Caudate nucleus (tissue), 63 donors: ENCODE measurements at places on chromosomes 4 and X.

DNA sequence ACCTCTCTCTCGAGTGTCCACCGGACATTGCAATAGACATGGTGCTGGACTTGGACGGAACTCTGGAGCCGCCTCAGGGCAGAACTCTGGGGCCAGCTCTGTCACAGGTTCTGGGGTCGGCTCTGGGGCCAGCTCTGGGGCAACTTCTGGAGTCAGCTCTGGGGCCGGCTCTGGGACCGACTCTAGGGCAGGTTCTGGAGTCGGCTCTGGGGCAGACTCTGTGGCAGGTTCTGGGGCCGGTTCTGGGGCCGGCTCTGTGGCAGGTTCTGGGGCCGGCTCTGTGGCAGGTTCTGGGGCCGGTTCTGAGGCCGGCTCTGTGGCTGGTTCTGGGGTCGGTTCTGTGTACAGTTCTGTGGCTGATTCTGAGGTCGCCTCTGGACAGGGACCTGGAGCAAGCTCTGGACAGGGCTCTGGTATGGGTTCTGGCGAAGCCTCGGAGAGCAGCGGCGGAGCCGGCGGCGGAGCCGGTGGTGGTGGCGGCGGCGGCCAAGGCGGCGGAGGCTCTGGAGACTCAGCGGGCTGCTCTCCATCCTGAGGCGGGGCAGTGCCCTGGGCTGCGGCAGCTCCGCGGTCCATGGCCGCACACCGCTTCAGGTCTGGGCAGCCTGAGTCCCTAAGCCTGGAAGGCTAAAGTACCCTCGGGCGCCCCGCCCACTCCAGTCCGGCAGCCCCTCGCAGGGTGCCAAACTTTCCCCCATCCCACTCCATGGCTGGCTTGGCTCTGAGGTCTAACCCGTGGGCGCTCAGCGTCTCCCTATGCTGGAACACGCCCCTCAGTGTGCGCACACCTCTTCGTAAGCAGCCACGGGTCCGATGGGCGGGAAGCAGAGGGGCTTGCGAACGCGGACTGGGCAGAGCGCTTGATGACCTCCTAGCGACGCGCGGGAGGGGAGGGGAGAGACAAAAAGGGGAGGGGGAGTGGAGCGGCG lies at the start of gene DGKK:
DGKK (minus strand) TSS at position 723 of the 929 bp plus-strand sequence; CDS start at position 576, 147 bp downstream.
- no peak for DNase-seq

GRCh38 chr4:10460313-10461047 lies 3.3 kb upstream of the ZNF518B start:
- no peak for DNase-seq

DNA sequence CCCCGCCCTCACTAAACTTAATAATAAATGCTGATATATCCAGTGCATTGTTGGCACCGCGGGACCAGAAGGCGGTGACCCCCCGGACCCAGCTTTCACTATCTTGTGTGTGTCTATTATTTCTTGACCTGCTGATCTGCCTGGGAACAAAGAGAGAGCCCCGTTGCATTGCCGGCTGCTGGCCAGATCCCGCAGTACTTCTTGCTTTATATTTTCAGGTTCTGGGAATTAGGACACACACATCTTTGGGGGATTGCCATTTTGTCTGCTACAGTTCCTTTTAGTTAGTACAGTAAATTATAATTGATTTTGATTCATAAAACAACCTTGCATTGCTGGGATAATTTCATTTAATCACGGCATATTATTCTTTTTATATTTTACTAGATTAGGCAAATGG lies 2.2 kb upstream of the RTL8B start:
- no peak for DNase-seq

GRCh38 chr4:118338518-118338917 lies 14.3 kb downstream of the PRSS12 start:
- no peak for DNase-seq

GRCh38 chr4:103002551-103002950 lies 17.0 kb downstream of the SLC9B1 start:
- no peak for DNase-seq

GRCh38 chrX:107625739-107626138 lies 2.6 kb upstream of the PRPS1 start:
- DNase-seq: no peak

DNA sequence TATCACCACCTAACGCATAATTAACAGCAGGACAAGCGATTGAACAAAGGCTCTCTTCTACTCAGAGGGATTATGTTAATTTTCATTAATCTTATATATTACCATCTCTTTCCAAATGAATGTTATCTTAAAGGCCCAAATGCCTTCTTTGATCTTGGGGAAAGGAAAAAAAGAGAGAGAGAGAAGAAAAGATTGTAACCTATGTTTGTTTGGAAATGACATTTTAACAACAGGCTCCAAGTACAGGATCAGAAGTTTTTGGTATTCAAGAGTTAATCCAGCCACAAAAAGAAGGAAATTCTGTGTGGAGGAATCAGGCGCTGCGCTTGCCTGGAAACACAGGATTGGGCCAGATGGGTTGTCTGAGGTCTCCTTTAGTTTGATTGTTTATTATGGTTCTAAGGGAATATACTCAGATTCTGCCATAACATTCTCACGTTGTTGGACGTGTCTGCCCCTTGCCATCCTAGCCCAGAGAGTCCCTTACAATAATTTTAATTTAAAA lies 100.7 kb upstream of the STX18 start:
- DNase-seq: no peak

DNA sequence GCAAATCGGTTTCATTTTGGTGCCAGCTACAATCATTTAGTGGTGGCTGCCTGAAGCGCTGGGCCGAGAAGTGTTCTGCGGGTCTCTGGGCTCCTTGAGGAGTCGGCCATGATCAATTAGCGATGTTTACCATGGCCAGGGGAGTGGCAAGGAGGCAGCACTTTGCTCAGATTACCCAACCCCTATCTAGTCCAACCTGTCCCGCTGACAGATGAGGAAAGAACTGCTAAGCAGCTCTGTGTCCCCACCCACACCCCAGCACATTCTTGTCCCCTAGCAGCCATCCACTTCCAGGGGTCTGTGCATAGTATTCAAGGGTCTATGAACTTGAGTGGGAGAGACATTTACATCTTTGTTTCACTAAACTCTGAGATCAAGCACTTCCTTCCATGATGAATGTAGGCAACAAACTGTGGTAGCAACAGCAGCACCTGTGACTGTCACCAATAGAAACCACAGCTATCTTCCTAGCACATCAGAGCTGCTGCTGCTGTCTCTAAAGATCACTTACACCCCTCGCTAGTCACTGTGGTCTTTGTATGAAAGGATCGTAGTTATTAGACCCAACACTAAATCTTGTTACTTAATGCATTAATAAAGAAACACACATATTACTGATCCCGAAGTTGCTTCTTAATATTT lies 331.6 kb downstream of the BCOR start:
- DNase-seq: no peak

- DNase-seq: no peak
Measured at GRCh38 chr4:152328582-152328981, 207.3 kb downstream of the FBXW7 start.

DNA sequence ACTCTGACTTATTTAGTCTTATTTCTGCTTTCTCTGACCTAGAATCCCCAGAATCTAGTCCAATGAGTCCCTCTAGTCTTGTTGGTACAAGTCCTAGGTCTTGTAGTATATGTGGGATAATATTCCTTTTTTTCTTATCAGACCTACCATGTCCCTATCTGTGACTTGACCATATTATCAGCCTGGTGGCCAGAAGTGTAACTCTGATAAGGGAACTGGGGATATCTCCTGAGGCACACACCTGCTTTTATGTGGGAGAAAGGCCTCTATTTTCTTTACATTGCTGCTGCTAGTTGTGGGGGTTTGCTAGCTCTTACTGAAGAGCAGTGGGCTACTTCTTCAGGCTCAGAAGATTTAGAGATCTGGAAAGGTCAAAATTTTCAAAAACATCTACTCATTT lies 38.6 kb downstream of the CFAP299 start:
- no peak for DNase-seq

GRCh38 chr4:144206711-144207110 lies 66.2 kb upstream of the GYPA start:
- DNase-seq: no peak

GRCh38 chr4:26192899-26193869 lies 127.6 kb upstream of the RBPJ start:
- DNase-seq: peak; percentile 12

GRCh38 chr4:150079081-150079581 lies 886 bp downstream of the DCLK2 start:
- peak; percentile 18 for DNase-seq

DNA sequence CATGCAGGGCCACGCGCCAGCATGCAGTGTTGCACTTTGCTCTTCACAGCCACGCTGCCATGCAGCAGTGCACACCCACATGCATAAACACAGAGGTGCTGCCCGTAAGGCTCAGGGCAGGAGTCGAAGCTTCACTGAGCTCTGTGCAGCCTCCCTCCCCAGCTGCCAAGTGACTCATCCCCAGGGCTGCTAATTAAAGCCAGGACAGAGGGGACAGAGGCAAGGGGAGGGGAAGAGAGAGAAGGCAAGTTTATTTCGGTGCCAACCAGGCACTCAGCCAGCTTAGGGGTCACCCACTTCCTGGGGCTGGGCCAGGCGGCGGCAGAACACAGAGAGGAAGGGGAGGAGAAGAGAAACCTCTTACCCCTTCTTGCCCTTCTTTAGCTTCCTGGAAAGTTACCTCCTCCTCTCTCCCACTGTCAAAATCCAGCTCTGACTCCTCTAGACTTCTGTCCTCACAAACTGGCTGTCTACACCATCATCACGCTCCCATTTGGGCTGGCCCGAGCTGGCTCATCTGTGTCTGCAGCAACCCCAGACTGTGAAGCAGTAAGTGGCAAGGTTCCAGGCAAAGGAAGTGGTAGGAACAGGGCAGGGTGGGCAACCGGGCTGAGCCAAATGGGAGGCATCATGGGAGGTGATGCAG lies 6.2 kb upstream of the IQSEC2 start:
- no peak for DNase-seq

DNA sequence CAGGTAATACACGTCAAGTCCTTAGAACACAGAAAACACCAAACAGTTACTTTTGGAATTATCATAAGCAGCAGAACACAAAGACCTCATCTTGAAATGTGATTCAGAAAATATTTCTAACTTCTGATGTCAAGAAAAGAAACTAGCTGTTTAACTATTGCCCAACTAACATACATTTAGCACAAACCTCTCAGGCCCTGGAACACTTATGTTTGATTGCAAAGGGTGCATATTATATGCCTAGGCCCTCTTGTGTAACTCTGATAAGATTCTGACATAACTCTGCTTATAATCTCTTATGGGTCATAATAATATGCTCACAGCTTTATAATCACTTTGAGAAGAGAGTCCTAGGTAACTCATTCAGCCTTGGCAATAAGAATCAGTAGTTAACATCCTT lies 62.6 kb downstream of the TBC1D9 start:
- DNase-seq: no peak

- DNase-seq: no peak
Measured at GRCh38 chr4:101885574-101885973, 95.0 kb downstream of the BANK1 start.

DNA sequence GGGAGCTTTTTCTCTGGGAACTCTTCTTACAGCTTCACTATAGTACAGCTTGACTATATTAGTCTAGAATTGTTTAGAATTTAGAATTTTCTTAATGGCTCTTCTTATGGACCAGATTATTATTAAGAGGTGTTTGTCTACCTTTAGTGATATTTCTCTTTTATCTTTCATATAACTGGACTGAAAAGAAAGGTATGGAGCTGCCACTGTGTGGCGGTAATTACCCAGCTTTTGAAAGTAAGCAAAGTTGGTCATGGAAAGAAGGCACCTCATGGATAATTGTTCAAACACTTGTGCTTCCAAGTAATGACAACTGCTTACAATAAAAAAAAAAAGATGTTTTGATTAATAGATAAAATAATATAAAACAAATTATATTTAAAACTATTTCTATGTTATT lies 1112.5 kb downstream of the TECRL start:
- no peak for DNase-seq

DNA sequence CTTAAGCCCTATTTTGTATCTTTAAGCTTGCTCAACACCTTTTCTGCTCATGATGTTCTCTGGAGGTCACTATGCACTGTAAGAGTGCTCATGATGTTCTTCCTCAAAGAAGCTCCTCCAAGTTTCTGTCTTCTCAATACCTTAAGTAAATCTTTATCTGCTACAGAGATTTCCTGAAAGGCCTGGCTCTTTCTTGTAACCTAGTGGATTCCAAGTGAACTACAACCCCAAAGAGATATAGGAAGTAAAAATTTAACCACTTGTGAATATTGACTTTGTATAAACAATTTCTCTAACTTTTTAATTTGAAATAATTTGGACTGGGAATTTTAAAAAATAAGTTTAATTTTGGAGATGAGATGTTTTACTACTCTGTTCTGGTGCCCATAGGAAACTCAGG lies 39.3 kb upstream of the XK start:
- no peak for DNase-seq

GRCh38 chr4:160423879-160424451 lies 1321.1 kb downstream of the RAPGEF2 start:
- DNase-seq: no peak

DNA sequence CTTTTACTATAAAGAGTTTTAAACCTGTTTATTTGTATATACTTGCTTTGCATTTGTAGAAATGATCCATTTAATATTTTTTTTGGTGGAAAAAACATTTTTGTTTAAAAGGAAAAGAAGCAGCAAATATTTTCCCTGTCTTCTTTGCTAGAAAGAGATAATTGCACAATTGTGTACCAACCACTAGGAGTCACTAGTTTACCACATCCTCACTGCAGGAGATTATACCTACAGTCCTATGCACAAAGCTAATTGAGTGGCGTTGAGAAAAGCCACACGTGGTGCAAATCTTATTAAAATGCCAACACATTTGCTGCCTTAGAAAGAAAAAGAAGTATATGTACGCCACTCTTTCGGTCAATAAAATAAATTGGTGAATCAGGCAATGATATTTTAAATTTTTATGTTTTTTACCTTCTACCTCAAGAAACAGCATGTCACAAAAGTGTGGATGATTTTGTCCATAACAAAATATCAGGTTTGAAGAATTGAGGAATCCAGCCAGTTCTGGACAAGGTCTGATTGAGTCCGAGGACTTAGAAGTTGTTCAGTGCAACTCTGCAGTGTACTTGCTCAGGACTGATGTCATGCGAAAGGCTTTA lies 102.9 kb downstream of the GRXCR1 start:
- DNase-seq: no peak

DNA sequence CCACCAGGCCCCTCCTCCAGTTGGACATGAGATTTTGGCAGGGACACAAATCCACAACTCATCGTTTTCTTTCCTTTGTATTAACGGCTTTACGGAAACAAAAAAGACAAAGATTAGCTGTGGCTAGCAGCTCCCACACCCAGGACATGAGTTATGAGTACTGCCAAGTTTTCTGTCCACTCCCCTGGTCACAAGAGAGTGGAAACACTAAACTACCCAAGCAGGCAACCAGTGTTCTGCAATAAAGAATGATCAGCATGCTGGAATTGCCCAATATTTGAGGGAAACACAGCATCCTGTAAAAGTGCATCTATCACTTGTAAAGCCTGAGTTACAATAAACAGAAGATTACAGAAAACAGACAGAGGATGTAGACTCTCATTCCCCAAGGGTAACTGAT lies 358.4 kb downstream of the NLGN4X start:
- no peak for DNase-seq
